ENCODE measurements at places on chromosomes 1 and 21.

DNA sequence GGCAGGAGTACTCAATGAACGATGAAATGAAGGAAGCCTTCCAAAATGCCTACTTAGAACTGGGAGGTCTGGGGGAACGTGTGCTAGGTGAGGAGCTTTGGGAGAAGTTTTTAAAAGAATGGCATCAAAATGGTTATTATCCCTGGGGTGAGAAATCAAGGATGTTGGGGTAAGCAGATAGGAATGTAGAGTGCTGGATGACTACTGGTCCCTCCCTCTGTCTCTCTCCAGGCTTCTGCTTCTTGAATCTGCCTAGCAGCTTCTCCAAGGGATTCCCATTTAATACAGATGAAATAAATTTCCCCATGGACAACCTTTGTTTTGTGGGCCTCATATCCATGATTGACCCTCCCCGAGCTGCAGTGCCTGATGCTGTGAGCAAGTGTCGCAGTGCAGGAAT, 19.0 kb upstream of the CASQ1 start:
- DNase-seq: peak; percentile 25

DNA sequence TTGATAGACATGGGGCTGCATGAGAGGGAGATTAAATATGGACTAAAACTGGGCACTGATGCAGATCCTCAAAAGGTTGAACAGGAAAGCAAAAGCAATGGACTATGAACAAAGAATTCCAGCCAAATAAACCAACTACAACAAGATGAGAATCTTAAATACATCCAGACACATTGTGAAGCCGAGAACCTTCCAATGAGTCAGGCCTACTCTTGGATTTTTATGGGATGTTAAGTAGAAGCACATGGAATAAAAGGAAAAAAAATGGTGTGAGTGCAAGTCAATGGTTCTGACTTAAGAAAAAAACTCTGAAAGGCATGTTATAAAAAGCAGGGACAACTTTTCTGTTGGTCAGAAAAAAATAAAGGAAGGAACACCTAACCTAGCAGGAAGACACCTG, 227.2 kb downstream of the DPYD start:
- DNase-seq: peak; percentile 36

- no peak for DNase-seq
Measured at GRCh38 chr1:222772996-222773379, 36.0 kb downstream of the FAM177B start.

- DNase-seq: no peak
Measured at GRCh38 chr21:44837537-44837936, 19.7 kb upstream of the SUMO3 start.

DNA sequence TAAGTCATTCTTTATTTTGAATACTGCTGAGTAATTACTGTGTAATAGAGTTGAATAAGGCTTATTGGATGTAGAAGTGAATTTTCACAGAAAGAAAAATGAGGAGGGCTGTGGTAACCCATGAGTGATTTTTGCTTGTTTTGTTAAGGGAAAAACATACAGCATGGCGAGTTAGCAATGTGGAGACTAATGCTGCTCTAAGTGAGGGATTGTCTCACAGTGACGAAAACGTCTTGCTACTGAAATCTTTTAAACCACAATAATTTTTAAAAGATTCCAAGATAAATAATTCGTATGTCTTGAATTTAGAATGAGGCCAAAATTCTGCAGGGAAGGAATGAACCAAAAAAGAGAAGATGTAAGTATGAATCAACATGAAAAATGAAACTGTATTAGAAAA, 16.2 kb upstream of the PLA2G4A start:
- no peak for DNase-seq

DNA sequence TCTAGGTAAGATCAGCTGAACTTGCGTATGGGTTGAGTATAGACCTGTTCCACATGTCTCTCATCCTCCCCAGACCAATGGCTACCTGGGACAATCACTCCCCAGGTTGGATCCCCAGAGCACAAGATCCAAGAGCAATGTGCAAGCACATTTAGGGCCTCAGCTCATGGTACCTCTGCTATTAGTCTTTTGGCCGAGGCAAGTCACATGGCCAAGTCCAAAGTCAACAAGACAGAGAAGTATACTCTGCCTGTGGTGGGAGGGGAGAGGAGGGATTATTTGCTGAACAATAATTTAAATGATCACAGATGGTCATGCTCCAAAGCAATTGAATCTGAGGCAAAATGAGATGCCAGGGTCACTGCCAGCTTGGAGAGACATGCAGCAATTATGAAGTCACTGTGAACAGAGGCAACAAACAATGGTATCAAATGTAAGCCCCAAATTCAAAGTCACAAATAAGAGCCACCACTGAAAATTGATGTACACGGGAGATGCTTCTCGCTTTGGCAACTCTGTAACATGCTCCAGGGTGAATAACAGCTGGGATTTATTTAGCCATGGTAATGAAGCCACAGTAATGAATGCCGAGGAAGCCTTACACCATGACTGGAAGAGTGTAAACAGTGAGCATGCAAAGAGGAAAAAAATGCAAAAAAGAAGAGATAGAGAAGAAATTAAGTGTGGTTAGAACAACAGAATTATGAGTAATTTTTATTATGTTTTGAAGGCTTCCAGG, 149.1 kb downstream of the ZNF281 start:
- DNase-seq: peak; percentile 43

DNA sequence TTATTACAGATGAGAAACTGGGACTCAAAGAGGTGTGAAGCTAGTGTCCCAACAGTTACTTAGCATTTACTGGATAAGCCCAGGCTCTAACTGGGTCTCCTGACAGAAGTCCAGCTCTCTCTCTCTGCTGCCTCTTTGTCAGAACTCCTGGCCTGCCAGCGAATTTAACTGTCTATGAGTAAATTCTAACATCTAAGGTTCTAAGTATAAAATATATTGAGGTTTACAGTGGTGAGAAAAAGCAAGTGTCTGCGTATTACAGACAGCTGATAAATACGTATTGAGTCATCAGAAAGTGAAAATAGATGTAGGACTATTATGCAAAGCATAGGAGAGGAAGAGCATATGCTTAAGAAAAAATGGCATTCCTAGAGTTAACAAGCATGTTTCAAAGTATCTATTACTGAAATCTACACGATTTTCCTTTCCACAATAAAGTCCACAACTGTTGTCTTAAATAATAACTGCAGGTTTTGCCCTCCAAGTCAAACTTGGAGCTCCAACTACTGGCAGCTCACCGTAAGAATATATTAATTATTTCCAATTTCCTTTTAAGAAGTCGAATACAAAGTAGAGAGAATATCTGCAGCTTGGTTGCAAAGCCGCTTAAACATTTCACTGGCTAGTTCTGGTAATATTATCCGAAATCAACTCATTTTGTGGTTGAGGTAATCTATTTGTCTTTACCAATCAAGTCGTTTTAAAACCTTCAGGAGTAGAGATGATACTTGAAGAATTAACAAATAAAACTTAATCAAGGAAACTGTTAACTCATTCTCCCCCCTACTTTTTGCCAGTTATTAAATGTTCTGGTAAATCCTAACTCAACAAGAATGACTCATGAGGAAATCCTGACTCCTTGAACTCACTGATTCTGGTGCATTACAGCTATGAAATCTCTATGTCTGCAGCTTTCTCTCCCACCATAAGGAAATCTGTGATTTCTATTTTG, 1.4 kb upstream of the RGS2 start:
- DNase-seq: no peak

- DNase-seq: no peak
Measured at GRCh38 chr1:15425958-15426357, 12.3 kb upstream of the CTRC start.

DNA sequence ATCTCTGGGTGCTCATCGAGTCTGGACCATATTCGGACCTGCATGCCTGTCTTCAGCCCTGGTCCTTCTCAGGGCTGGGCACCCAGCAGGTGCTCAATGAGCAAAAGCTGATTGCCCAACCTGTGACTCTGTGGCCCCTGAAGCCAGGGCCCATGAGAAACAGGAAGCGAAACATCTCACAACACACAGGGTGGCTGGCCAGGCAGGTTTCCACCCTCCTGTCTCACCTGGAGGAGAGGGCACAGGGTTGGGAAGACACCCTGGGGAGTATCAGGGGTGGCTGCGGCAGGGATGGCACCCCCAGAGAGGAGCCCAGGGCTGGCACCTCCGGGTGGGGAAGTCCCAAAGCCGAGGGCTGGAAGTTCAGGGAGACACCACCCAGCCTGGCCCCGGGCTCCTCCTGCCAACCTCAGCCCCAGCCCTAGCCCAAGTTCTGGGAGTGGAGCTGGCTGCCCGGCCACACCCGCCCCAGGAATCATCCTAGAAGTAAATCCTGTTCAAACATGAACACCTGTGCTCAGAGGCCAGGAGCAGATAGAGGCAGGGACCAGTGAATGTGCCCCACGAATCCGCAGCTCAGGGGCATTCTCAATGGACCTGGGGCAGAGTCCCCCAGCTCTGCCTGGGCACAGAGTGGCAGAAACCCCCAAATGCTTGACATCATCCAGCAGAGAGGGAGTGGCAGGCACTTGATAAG, 54.6 kb downstream of the RAP1GAP start:
- DNase-seq: no peak

GRCh38 chr1:207284209-207284897, 37.1 kb upstream of the CD55 start:
- no peak for DNase-seq

DNA sequence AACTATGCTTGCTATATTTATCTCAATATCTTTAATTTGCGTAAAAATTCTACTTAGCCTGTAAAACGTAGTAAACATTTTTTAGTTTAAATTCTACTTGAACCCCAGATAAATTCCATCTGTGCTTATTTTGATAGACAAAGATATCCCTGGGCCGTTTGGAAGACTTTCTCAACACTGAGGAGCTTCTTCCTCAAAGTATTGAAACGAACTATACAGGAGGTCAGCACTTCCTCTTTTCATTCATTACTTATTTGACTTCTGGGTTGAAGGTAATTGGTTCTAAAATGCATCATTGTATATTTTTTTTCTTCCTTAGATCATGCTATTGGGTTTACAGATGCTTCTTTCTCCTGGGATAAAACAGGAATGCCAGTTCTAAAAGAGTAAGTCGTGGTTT, 74.7 kb downstream of the HSPA13 start:
- DNase-seq: no peak

DNA sequence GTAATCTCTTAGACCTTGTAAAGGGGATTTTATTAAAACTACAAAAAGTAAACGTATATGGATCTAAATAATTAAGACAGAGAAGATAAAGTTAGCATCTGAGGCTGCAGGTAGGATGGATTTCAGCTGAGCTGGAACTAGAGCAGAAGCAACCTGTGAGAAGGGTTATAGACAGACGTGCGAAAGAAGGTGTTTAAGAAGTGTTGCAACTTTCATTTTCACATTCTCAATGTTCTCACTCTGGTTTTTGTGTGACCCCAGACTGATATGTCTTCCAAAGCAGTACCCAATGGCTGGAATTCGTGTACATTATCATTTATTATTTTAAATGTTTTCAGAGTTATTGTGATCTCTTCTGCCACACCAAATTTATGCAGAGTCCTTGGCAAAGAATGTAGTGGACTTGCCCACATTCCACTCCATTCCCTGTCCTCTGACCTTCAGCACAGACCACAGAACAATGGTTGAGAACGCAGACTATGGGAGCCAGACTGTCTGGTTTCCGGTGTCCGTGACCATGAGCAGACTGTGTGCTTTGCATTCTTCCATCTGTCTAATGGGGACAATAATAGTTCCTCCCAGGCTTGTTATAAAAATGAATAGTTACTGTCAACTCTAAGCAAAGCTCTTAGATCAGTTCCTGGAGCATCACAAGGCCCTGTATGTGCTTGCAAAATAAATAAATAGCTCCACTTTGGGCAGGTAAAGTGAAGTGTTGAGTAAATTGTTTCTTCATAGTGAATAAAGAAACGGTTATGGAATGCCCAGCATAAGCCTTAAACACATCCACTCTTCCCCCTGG, 140.6 kb upstream of the SAMSN1 start:
- DNase-seq: no peak

DNA sequence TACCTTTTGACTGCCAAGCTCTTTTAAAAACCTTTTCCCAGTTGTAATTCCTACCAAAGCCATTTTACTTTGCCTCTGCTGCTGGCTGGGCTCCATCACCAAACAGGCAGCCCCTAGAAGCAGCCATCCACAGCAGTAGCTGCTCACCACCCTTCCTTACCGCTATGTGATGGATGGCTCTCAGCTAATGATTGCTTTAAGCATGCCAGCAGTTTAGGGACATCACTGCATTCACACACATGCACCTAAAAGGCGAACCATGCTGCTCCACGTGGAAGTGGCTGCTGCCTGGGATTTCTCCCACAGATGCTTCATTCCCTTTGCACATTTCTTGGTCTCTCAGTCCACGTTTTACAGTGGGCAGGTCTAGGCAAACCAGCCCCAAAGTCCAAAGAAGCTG, 46.3 kb upstream of the PDE9A start:
- DNase-seq: no peak

- no peak for DNase-seq
Measured at GRCh38 chr1:245837718-245838117, 669.4 kb downstream of the SMYD3 start.
